Activated CD8-positive, alpha-beta memory T cell treated with anti-CD3 and anti-CD28 coated beads, Interleukin-2, amount 10 ng/mL, durations not matched to agents 7 days and 5 days (primary cell): ENCODE measurements at places on chromosomes 12 and 14. TPM values are rescaled to one million over a fixed set of nuclear protein-coding genes. Genes with fewer than 3 reads are reported as not detected.
A peak's percentile ranks its signal among the peaks of the same experiment; 100 is the strongest.

DNA sequence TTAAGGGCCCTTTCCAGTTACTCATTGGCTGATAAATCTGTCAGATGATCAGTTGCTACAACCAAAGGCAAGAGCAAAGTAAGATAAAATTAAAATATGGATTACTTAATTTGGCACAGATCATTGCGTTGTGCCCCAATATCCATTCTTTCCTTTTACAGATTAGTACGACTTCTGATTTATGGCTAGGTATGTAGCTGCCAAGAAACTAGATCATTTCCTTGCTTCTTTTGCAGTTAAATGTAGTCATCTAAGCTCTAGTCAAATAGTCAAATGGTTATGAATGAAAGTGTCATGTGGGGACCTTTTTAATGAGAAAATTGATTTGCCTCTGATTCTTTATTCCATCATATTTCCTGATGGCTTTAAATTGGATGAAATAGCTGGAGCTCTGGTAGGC is 1039.9 kb upstream of the FLRT2 start:
- no peak for DNase-seq

DNA sequence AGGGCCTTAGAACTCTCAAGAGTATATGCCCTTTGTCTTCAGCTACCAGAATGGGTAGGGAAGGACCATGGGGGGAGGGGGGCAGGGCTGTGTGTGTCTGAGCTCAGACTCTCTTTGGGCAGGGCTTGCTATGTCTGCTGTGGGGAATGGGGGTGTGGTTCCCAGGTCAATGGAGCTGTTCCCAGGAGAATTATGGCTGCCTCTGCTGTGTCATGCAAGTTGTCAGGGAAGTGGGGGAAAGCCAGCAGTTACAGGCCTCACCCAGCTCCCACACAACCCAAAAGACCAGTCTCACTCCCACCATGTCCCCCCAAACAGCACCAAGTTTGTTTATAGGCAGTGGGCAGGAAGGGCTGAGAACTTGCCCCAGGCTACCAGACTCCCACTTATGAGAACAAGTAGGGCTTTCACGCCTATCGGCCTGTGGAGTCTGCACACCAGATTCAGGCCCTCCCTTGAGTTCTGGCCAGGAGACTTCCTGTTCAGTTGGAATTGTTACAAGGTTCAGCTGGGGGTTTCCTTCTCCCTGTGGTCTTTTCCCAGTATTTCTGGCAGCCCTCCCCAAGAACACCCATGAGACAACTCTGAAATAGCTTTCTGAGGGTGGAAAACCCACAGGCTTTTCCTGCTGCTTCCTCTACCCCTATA is 6.1 kb upstream of the SERPINA11 start:
- DNase-seq, result no peak

DNA sequence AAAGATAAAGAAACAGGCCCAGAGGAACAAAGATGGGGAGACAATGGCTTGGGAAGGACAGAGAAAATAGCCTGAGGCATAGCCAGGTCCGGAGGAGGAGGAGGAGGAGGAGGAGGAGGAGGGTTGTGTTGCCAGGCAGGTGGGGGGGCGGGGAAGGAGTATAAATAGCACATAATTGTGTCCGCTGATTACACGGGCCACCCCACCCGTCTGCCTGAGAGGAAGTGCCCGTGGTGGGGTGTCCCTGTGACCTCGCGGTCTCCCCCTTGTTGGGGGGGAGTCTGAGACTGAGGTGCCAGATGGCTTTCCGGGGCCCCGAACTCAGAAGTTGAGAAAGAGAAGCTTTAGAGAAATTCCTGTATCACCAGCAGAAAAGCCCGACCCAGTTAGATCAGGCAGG is 1.9 kb upstream of the SP7 start:
- DNase-seq, result no peak

DNA sequence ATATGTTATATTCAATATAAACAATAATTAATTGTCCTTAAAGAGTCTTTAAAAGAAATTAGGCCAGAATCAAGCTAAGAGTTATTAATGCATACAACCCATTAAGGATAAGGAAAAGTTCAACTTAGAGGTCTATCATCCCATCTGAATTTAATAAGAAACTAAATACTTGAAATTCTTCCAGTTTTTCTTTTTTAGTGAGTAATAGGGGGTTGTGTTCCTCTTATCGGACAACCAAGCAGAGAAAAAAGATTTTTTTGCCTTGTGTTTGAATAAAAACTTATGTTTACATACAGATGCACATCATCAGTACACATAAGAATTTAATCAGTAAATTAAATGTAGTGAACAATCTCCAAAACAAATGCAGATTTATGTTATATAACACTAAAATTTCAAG is 32.5 kb downstream of the PAWR start:
- no peak for DNase-seq

- DNase-seq, result no peak
These were observed 666.0 kb downstream of the MED13L start for GRCh38 chr12:115611477-115611876.

- no peak for DNase-seq
These were observed 76.0 kb downstream of the C12orf75 start for GRCh38 chr12:105406497-105406896.

GRCh38 chr12:16012117-16012516 is 101.0 kb downstream of the DERA start:
- no peak for DNase-seq

DNA sequence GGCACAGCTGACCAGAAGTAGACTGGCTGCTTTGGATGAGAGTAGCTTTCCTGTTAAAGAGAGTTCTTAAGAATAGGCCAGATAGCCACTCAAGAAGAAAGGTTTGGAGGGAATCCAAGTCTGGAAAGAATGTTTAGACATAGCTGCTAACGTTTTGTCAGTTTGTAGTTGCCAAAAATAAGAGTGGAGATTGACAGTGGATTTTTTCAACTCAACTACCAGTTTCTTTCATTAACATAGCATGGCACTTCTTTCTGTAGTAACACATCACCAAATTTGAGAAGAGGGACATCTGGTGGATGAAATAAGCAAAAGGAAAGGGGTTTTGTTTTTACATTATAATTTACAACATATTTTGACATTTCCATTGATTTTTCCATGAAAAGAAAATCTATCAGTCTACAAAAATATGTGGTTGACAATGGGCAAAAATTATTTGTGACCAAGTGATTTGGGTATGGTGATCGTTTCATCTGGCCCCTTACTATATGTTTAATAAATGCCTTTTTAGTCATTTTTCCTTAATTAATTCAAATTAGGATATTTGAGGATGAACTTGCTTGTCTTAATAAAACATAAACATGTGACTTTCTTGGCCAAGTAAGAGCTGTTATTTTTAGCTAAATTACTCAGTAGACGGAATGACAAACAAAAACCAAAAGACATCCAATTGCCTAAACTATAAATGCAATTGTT is 71.1 kb downstream of the PTPRR start:
- DNase-seq, result no peak

DNA sequence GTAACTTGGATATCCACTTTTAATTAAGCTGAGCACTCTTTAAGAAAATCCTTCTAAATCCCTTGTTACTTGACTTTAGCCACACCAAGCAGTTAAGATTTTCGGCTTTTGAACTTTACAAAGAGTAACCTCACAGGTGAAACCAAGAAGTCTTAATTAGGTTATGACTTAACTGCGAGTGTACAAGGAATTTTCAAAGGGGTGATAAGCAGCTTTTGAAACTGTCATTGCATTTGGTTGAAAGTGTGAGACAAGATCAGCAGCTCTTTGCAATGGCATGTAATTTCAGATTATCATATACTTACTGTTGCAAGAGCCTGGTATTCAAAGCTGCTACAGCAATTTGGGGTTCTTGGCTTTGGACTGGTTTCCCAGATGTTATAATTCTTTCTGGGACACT is 137.5 kb downstream of the TMEM117 start:
- DNase-seq, result no peak

- DNase-seq, result no peak
These were observed 177.0 kb downstream of the C12orf75 start for GRCh38 chr12:105507311-105508038.

- DNase-seq, result no peak
These were observed 248.5 kb upstream of the DDHD1 start for GRCh38 chr14:53401646-53402045.

DNA sequence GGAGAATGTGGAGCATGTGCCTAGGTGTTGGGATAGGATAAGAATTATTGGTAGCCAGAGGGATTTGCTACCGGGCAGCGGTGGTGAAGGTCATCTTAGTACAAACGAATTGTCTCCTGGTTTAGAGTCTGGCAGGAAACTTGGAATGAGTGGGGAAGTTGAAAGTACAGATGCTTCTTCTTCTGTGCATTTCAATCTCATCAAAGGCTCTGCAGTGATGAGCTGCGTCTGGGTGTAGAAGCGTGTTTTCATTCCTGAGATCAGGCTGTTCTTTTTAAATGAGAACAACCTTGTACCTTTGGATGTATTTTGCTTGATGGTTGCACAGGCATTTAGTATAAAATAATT is 2.1 kb downstream of the WNK1 start:
- no peak for DNase-seq

DNA sequence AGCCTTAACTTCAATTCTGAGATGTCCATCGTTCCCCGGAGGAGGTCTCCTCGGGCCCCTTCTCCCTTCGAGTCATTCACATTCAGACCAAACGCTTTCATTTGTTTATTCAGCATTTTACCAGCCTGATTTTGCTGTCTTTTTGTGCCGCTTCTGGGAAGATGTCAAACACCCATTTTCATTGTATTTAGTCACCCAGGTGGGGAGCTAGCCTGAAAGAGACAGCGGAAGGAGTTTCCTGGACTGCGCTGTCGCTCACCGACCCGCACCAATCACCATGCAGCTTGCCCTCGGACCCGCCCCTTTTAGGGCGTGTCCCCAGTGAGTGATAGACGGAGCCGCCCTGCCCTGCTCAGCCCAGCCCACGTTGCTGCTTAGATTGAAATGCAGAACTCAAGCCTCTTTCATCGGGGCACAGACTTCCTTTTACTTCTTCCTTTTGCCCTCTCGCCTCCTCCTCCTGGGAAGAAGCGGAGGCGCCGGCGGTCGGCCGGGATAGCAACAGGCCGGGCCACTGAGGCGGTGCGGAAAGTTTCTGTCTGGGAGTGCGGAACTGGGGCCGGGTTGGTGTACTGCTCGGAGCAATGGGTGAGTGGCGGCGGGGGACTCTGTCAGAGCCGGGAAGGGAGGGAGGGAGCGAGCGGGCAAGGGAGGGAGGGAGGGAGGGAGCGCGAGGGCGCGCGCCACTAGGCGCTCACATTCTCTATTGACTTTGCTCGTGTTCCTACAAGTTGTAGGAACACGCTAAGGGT is at the start of gene PAX9:
Gene PAX9, plus strand, starts transcription at position 355 of the 752 bp plus-strand sequence. Its CDS starts 230 bp downstream, at position 585.
- no peak for DNase-seq

DNA sequence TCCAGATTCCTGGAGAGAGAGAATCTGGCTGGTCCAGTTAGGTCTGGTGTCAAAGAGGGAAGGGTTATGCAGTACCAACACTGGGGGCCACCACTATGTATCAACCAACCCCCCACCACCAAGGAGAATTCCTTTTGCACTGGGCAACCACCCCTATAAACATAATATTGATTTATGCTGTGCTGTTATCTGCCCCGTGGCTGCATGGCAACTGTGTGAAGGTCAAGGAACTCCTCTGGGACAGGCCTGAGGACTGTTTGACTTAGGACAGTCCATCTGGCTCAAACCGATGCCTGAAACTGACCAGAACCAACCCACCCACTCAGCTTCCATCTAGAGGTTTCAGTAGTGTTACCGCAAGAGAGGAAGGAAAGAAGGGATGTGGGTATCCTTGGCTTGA is 20.5 kb downstream of the PLEKHH1 start:
- DNase-seq, result no peak

DNA sequence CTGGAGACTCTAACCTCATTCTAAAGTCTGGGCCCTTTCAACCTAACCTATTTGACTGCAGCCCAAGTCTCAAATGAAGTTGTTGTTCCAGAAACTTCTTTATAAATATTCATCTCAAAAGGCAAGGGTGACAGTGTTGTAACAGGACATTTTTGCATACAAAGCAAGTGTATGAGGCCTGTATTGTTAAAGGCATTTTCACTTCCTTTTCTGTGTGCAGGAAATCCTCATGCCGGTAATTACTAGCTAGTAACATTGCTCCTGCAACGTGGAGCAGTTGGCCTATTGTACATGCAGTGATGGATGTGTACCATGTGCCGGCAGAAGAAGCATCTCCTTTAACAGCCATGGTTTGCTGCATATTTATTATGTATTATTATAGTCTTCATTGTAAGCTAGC is 156.5 kb upstream of the RMST start:
- DNase-seq, result no peak

DNA sequence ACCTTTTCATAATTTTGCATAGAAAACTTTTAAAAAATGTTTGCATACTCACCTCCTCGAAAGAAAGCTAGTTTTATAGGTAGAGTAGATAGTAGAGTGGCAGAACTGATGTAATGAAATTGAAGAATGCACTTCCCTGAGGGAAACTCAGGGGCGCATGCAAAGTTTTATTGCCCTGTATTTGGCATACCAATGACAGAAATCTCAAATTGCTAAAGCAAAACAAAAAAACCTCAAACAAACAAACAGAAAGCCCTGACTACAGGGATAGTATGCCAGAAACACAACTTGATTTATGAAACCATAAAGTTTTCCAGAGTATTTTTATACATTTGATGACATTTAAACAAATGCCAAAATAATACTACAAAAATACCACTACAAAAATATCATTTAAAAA is 1.8 kb downstream of the RASSF9 start:
- no peak for DNase-seq

DNA sequence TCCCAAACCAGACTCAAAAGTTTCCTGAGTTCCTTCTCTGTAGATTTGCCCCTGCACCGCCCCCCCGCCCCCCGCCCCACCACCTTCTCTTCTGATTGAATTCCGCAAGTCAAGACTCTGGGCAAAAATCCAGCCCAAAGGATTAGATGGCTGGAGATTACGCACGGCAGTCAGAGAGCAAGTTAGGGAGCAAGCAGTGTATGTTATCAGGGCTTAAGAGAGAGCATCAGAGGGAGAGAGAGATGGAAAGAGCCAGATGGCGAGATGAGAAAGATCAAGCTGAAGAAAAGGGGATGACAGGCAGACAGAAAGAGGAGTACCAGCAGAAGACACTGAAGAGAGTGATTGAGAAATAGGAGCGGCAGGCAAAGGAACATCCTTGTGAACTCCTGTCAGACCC is 13.9 kb upstream of the ANKRD33 start:
- no peak for DNase-seq

DNA sequence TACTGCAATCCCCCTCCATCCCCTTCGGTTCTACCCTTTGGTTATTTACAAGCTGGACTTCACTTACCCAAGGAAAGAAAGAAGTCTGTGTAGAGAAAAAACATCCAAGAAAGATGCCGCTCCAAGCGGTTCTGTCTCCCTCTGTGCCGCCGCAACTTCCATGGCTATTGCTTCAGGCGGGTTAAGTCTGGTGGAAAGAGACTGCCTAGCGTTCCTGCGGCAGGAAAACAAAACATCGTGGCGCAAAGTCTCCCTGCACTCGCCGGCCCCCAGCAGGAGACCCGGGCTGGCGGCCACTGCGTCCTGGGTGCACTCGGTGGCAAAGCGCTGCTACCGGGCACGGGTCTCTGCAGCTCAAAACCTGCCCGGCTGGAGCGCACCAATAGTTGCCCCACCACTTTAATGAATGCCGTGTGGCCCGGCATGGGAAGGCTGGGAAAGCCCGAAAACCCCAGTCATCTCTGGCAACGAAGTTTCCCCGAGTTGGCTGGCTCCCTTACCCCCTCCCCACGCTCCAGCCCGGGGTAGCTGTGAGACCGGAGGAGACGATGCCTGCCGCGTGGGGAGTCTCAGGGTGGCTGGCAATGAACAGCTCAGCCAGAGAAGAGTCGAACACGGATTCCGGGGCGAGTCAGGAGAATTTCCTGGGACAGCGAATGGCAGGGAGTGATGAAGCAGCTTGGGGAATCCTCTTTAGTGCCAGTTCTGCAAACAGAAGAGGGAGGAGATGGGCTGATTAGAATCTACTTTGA is 3.5 kb upstream of the KCNK10 start:
- no peak for DNase-seq

The DDX11 gene
- total RNA-seq, result 240 TPM

- peak; percentile 89 for DNase-seq
These were observed 1.1 kb upstream of the CYP46A1 start for GRCh38 chr14:99682809-99683618.
